ENCODE measurements at places on chromosomes 3 and 15.

- no peak for DNase-seq
Measured at GRCh38 chr3:151918253-151919029, 45.0 kb downstream of the SUCNR1 start.

- DNase-seq: no peak
Measured at GRCh38 chr15:90209591-90209990, 8.5 kb downstream of the SEMA4B start.

DNA sequence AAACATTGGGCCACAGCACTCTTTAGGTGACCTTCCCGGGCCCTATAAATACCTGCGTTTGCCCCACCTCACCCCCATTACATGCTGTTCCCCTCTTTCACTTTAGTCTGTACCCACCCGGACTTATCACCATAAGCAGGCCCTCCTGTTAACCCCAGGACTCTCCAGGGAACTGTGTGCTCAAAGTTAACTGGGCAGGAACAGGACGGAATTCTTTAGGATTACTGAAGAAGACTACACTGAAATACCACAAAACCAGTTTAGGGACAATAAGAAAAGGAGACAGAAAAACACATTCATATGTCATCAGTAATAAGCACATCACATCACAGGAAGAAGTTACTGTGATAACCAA lies 45.5 kb downstream of the FSIP1 start:
- no peak for DNase-seq

- DNase-seq: no peak
Measured at GRCh38 chr3:119418641-119419040, 44.8 kb downstream of the TMEM39A start.

DNA sequence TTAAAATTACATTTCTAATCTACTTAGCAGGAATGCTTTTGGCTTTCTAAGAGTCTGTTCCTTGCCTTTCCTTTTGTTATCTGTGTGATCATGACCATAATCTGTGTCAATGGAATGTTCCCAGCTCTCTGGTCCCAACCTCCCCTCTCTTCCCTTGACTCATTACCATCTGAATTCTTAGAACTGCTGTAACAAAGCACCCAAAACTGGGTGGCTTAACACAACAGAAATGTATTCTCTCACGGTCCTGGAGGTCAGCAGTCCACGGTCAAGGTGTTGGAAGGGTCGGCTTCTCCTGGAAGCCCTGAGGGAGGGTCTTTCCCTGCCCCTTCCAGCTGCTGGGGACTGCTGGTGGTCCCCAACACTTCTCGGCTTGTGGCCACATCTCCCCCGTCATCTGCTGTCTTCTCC lies 81.1 kb downstream of the LRRK1 start:
- no peak for DNase-seq

- DNase-seq: no peak
Measured at GRCh38 chr3:124318656-124319055, 326.7 kb upstream of the ROPN1 start.

DNA sequence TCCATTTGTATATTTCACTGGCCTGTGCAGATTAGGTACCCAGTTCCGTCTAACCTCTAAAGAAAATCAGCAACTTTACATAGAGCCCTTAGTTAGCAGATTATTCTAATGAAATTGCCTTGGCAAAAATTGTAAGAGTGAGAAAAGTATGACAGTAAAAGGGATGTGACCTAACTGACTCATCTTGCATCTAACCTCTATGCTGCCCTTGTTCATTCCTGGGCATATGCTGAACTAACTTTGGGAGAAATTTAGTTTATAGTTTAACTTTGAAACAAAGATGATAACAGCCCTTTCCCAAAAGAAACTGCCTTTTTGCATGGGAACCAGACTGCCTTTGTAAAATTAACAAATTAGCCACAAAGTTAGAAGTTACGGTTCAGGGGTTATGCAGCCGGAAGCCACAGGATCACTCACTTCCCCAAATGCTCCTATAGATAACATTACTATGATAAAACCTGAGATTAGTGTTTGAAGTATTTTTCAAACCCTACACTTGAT lies 839.8 kb upstream of the ALCAM start:
- DNase-seq: no peak

- peak; percentile 25 for DNase-seq
Measured at GRCh38 chr15:99174567-99175395, 69.9 kb downstream of the SYNM start.

- no peak for DNase-seq
Measured at GRCh38 chr3:25367025-25367424, 61.0 kb upstream of the RARB start.

GRCh38 chr15:91473894-91474545 lies 374.0 kb downstream of the SV2B start:
- DNase-seq: no peak

- peak; percentile 9 for DNase-seq
Measured at GRCh38 chr3:46660003-46660402, 33.5 kb downstream of the ALS2CL start.

DNA sequence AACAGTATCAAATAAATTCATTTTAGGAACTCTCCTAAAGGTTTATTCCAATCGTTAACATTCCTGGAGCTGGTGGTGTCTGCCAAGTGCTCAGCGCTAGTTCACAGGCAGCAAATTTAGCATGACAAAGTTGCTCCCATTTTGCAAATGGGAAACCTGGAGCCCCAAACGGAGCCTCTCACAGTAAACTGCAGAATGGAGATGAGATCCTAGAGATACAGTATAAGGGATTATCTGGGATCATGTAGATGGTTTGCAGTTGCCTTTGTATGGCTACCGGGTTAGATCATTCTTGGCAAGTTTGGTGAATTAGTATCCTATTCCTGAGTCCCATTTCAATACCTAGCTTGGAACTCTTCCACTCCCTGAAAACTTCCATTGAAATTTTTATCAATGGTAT lies 173.7 kb downstream of the CDIN1 start:
- DNase-seq: no peak

- DNase-seq: no peak
Measured at GRCh38 chr3:188199386-188199785, 45.4 kb downstream of the LPP start.

GRCh38 chr3:175646865-175647264 lies 787.7 kb downstream of the NAALADL2 start:
- no peak for DNase-seq

- DNase-seq: no peak
Measured at GRCh38 chr15:47352217-47352616, 365.1 kb upstream of the SEMA6D start.

Data from testis (tissue), 5 donors.